ENCODE measurements at places on chromosomes 2 and 18.

GRCh38 chr2:160392201-160392600, 101.4 kb downstream of the RBMS1 start:
- no peak for DNase-seq

GRCh38 chr18:2910261-2910660, 63.5 kb downstream of the EMILIN2 start:
- no peak for DNase-seq

DNA sequence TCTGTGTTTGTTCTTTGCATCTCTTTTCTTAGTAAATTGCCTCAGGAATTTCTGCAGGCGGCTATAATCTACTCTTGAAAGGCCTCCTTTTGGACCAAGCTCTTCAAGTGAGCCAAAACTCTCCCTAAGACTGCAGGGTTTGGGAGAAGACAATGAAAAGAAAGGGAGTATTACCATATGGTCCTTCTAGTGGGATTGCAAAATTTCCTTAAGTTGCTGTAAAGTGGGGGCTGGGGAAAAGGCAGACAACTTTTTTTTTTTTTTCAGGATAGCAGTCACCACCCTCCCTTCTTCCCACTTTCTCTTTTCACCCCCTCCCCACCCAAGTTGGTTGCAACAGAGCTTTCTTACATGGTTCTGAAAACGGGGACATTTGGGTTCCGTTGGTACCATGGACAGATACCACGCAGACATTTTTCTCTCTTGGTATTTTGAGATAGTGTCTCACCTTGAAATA, 183.7 kb downstream of the FHOD3 start:
- no peak for DNase-seq

- DNase-seq: no peak
Observed at GRCh38 chr2:114108824-114109416, 219.0 kb downstream of the ACTR3 start.

GRCh38 chr18:22882084-22882483, 51.0 kb upstream of the RBBP8 start:
- DNase-seq: no peak

DNA sequence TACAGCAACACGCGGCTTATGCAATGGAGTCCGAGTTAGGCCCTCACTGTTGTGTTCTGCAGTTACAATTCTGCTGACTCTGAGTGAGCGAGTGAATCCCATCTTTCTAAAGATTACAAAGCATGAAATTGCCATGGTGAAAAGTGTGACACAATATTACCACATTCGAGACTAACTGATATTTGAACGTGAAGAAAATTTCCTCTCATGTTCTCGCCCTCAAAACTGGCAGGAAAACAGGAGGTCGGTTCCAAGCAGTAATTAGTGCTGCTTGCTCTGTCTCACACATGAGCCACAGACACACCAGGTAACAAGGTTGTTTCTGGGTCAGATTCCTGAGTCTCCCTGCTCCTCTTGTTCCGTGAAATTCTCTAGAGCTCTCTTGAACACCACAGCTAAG, 93.7 kb upstream of the RIOK3 start:
- peak; percentile 34 for DNase-seq

GRCh38 chr2:176268976-176269318, 295 bp upstream of the MTX2 start:
- DNase-seq: no peak

GRCh38 chr2:226791056-226791486, 8.5 kb downstream of the IRS1 start:
- no peak for DNase-seq

GRCh38 chr18:3281456-3282400, 19.8 kb downstream of the MYL12B start:
- DNase-seq: no peak

DNA sequence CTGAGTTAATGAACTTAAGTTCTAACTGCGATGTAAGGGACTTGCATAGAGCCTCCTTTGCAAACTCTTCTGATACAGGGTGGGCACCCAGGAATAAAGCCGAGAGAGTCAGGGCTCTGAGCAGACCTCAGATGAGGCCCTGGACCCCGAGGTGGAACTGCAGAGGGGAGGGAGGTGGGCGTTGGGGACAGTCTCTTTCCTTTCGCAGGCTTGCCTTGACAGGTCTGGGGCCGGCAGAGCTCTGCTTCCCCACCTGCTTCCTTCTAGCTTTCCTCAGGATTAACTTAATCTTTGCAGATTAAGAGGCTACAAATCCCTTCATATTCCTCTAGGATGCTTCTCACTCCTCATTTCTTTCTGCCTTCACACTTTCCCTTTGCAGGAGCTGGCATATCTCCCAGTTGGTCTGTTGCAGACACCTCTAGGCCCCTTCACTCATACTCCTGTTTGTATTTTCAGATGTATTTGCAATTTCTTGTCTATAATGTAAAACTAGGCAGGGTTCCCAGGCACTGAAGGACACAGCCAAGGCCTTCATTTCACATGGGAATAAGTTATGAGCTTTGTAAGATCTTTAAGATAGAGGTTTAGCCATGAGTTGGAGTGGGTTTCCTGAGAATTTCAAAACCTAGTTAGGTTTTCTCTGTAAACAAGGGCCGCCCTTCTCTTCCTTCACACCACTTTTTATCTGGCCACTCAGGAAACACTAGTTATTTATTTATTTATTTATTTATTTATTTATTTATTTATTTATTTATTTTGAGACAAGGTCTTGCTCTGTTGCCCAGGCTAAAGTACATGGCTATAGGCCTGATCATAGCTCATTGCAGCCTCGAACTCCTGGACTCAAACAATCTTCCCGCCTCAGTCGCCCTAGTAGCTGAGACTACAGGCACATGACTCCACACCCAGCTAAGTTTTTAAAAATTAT, 70.9 kb downstream of the MTCL1 start:
- DNase-seq: no peak

GRCh38 chr2:206721256-206721920, 3.2 kb upstream of the DYTN start:
- DNase-seq: no peak

DNA sequence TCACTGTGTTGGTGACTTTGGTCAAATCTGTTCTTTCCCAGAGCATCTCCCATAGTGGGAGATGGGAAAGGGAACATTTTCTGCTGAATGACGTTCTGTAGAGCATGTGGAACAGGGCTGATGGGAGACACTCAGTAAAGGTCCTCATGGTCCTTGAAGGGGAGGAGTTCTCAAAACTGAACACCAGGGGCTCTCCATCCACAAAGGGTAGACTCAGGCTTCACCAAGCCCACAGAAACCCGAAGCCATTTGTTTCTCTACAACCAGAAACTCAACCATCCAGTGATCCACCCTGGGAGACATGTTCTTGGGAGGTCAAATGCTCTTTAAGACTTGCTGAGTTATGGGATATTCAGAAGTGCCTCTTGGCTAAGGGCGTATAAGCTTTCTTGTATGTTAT, 131.8 kb downstream of the ACOXL start:
- no peak for DNase-seq

DNA sequence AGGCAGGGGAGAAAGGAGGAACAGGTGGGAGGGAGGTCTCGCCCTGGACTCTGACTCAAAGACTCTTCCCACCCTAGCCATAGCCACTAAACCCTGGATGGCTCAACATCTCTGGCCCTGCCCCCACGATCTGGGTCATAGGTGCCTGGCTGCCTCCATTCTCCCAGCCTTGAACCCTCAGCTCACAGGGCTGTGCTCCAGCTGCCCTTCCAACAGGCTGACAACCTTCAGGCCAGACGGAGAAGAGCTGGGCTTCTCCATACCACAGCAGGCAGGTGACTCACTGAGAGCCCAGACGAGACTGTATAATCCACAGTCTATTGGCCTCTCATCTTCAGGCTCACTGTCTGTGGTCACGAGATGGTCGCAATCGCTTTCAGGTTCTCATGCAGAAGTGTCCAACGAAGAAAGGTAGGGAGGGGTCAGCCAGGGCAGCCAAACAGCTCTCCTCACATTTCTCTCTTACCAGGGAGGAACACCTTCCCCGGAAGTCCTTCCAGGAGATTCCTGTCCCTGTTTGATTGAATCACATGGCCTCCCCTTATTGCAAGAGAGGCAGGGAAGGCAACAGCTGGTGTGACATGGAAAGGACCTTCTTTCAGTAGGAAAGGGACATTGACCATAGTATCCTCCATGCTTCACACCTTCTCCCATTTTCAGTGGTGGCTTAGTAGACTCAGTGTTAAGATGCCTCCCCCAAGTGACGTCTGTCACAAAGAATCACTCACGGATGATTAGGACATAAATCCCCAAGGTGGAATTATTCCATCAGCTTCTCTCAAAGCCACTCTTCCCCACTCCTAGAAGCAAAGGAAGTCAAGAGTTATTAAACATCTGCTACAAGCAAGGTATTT, 100.1 kb downstream of the MRO start:
- no peak for DNase-seq

DNA sequence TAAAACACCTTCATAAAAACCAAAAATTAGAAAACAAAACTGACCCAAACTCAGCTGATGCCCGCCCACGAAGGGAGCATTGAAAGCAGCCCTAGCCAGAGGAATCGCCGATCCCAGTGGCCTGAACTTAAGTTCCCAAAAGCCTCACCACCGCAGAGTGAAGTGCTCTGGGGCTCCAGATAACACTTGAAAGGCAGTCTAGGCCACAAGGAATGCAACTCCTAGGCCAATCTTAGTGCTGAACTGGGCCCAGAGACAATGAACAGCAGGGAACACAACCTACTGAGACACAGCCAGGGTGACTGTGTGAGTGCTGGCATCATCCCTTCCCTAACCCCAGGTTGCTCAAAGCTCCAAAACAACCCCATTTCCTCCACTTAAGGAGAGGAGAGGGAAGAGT, 59.6 kb upstream of the CHN1 start:
- no peak for DNase-seq

DNA sequence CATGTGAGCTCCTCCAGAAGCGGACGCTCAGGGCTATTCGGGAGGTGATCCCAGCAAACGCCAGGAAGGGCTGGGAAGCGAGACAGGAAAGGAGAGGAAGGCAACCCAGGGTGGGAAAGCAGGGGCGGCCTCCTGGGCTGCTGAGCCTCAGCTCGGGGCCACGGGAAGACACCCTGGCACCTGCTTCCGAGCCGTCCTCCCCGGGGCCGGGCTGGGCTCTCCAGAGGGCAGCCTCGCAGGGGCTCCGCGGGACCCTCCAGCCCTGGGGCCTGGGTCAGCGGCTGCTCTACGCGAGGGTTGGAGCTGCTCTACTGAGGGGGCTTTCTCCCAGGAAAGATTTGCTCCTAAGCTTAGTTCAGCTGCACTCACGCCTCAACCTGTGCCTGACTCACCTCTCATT, 34.0 kb downstream of the TIMM21 start:
- DNase-seq: no peak

- DNase-seq: no peak
Observed at GRCh38 chr2:121860758-121861227, 105.3 kb downstream of the TSN start.

DNA sequence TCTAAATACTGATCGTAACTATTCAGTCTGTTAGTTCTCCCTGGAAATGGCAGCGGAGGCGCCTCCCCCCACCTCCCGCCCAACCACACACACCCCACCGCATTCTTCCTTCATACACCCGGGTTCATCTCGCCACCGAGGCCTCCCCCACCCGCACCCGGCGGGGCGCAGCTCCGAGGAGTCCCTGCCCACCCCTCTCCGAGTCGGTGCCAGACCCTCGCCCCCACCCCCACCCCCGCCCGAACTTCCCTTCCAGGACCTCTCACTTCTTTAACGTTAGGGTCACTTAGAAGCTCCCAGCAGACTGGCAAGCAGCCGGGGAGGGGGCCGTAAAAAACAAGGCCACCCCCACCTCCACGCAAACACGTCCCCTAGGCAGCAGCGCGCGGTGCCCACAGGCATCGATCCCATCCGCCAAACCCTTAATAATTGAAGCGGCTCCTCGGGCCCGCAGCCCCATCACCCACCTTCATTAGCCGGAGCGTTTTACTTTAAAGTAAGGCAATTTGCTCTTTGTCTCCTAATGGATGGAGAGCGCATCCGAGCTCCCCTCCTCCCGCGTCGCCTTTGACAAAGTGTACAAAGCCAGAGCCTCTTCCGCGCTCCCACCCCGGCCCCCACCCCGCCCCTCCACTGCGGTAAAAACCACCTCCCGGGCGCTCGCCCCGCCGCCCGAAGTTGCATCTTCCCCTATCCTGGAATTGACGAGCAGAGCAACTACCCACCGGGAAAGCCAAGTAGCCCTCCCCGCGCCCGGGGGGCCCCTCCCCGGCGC, 624 bp downstream of the ZNF516 start:
- no peak for DNase-seq

GRCh38 chr18:63736876-63737275, 34.1 kb downstream of the SERPINB11 start:
- DNase-seq: no peak

- DNase-seq: no peak
Observed at GRCh38 chr2:68110102-68110501, 47.3 kb upstream of the C1D start.

DNA sequence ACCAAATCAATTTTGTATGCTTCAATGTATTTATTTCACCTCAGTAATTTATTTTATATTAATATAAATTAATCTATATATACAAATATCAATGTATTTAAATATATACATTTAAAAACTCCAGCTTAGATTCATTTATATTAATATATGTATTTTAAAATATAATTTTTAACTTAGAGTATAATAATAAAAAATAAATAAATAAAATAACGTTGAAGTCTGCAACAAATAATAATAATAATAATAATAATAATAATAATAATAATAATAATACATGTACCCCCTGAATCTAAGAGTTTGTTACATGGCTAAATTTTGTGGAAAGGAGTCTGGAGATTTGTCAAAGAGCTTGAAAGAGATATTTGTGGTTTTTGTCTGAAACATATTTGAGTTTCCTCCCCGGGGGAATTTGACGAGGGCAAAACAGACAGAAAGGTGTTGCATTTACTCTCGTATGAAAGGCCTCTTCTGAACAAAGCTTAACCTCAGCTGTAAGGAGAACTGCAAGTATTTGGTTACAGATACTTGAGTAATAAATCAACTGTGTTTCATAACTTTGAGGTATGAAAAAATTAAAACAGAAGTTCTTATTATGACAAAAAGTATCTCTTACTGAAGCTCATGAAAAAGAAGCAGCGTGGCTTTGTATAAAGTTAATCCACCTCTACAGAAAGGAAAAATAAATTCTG, 93.4 kb downstream of the CDH19 start:
- no peak for DNase-seq

GRCh38 chr2:241904011-241904718, 34.6 kb downstream of the RTP5 start:
- DNase-seq: no peak

GRCh38 chr2:202025816-202026215, 7.8 kb upstream of the FZD7 start:
- no peak for DNase-seq

DNA sequence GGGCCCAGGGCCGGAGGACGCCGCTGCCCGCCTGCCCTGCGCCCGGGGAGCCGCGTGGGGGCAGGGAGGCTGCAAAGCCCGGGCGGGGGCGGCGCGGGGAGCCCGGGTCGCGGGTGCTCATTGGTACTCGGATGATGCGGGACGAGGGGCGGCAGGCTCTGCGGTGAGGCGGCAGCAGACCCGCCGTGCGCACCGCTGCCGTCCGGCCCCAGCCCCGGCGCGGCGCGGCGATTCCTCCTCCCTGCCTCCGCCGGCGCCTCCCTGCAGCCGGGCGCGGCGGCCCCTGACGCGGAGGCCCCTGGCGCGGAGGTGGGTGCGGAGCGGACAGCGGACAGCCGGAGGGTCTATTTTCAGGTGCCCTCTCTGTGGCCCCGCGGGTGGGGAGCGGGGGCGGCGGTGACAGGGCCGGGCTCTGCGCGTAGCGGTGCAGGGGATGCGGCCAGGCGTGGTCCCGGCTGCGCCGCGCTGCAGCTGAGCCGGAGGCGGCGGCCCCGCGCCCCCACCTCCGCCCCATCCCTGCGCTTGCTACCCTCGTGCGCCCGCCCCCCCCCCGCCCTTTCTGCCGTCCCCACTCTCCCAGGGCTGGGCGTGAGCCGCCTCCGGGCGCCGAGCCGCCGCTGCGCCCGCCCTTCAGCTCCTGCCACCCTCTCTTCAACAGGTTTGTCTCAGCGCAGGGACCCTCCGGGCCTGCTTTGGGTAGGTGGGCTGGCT, 640 bp downstream of the SPTBN1 start:
- no peak for DNase-seq

Data from breast epithelium (tissue), 4 donors.